ENCODE measurements at places on chromosomes 6 and 20.

DNA sequence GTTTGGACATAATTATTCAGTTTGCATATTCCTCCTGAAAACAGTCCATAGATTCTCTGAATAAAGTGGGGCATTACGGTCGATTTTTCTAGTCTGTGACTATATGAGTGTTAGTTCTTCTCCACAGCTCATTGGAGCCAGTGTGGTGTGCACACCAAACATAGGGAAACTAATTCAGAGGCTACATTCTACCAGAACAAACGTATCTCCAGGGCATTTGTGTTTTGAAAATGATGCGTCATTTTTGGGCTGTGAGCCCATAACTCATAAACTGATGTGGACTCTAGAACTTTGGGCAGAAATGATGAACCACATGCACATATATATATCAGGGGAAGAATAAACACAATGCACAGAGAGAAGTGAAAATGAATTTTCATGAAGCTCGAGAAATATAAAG lies 41.8 kb downstream of the C6orf58 start:
- DNase-seq = peak; percentile 63

DNA sequence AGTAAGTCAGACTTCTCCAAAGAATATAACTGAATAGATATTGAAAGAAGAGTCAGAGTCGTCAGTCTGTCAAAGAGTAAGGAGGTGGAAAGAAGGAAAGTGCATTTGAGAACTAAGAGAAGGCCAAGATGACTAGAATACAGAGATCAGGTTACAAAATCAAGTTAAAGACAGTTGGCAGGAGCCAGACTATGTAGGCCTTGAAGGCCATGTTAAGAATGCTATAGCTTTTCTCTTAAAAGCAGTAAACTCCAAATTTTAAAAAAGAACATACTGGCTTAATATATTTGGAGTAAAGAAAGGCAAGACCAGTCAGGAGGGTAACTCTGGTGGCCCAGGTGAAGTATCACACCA lies 68.8 kb downstream of the IBTK start:
- no peak for DNase-seq

DNA sequence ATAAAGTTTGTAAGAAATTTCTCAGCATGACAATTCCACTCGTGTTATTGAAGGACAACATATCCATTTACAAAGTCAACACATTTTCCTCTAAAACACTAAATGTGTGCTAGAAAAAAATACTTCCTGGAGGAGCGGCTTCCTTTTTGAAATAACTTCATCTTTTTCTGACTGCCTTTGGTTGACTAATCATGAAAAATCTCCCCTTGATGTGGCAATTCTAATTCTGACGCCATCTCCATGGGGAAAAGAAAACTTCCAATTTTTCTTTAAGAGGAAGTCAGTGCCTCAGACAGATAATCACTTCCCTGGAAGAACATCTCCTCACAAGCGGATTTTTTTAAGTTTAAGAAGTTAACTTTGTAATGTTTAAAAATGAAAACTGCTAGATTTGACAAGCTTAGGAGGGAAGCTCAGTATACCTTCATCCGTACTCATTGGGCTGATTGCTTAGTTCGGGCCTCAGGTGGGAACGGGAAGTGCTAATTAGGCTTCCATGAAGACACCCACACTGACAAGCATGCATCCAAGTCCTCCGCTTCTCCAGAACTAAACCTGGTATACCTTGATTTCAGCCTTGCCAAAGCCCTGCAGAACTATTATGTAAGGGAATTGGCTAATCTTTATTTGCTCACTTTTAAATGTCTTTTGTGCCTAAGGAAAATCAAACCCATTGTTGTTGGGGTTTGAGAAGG lies 35.1 kb upstream of the DUSP22 start:
- DNase-seq = peak; percentile 1

DNA sequence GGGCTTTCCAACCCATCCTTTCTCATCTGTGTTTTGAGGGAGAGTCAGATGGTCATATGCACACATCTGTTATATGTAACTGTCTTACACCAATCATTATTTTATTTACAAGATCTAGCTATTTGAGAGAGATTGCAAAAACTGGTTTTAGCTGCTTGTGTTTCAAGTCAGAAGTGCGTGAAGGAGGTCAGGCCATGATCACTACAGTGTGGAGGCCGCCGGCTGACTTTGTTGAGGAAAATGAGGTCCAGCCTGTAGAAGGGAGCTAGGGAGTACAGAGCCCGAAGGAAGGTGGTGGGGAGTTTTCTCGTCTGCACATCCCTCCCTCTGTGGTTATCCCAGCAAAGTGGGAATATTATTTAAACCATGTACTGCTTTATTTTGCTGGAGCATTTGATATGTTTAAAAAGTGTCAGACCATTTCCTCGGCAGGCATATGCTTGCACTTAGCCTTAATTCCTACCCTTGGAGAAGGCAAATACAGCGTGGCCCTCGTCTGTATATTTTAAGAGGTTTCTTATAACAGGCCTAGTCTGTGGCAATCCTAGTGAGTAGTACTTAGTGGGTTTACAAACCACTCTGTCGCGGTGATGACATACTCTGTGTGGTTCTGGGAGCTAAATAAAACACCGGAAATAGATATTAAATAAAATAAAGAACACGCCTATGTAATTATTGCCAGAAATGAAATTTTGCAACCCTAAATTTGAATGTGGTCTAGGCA lies 95.6 kb downstream of the UST start:
- DNase-seq = no peak

GRCh38 chr6:150245148-150245935 lies 102.5 kb downstream of the PPP1R14C start:
- peak; percentile 34 for DNase-seq

DNA sequence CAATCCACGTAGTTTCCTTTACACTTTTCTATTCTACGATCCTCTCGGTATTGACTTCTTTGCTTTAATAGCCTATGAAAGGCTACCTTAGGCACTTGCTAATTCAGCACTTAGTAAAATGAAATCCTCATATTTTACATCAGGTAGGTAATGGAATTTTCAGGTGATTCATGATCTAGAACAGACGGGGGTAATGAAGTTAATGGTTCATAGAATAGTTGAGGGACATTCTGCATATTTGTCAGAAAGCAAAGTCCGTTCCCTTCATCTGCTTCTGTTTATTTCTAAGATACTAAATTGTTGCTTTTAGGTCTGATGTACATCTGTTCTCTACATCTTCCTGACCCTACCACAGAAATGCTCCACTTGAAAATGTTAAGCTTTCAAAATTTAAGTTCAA lies 431.7 kb downstream of the CDKAL1 start:
- no peak for DNase-seq

- DNase-seq = no peak
Observed at GRCh38 chr6:43077333-43077809, 1.3 kb downstream of the PTK7 start.

DNA sequence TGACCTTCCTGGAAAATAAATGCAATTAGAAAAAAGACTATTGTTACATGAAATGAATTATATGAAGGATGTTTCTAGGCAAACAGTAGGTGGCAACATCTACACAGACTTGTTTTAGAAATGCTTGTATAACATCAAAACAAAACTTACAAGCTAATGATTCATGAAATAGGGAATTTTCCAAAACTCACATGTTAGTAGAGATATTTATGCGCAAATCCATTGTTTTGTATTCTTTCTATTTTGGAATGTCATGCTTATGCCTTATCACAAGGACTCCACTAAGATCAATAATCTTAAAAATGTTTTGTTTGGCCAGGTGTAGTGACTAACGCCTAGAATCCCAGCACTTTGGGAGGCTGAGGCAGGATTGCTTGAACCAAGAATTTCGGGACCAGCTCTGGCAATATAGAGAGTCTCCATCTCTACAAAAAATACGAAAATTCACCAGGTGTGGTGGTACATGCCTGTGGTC lies 32.3 kb upstream of the LGSN start:
- DNase-seq = peak; percentile 51

DNA sequence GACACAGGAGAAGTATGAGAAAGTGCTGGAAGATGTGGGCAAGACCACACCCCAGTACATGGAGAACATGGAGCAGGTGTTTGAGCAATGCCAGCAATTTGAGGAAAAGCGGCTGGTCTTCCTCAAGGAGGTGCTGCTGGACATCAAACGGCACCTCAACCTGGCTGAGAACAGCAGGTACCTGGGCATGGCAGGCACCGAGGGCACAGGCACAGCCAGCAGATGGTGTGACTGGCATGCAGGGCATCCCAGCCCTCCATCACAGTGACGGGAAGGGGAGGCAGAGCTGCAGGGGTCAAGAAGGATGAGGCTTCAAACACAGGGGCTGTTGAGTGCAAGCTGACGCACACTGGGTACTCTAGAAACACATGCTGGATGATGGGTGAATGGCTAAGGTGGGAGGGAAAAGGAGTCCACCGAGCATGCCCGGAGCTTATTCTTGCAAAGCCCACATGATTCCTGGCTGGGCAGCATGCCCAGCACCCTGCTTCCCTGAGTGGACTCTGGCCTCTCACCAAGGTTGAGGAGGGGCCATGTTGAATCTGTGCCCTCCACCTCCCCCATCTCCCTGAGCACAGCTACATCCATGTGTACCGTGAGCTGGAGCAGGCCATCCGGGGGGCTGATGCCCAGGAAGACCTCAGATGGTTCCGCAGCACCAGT lies 26.3 kb downstream of the SPDEF start:
- no peak for DNase-seq

DNA sequence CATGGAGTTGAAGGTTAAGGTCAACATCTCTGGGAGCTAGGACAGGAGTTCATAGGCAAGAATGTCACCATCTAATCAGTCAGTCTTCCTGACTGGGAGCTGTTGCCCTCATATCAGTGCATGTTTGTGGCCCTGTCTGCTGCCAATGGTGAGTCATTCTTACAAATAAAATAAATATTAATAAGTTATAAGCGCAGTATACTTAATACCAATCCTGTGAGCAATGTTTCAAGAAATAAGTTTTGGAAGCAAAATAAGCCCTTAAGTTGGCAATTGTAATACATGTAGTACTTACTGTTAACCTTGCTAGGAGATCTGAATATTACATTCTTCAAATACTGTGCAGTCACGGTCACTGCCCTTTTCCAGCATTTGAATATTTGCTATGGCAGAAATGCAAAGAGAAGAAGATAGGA lies 20.2 kb upstream of the MDGA1 start:
- peak; percentile 86 for DNase-seq

- DNase-seq = no peak
Observed at GRCh38 chr20:57566803-57567459, 6.0 kb downstream of the PCK1 start.
